HEK293T (cell line): ENCODE measurements at places on chromosomes 2 and 18.

DNA sequence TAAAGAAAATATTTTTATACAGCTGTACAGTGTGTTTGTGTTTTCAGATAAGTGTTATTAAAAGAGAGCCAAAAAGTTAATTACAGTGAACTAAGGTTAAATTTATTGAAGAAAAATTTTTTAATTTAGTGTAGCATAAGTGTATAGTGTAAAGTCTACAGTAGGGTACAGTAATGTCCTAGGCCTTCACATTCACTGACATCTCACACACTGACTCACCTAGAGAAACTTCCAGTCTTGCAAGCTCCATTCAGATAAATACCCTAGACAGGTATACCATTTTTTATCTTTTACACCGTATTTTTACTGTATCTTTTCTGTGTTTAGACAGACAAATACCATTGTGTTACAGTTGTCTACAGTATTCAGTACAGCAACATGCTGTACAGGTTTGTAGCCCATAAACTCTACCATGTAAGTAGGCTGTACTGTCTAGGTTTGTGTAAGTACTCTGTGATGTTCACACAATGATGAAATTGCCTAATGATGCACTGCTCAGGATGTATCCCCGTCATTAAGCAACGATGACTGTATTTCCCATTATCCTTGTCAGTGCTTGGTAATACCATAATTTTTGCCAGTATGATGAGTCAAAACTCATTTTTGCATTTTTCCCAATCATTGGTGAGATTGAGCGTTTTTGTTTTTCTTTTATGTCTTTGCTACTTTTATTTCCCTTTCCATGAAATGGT, 48.2 kb upstream of the B3GNT2 start:
- DNase-seq, result no peak

- no peak for DNase-seq
Measured at GRCh38 chr2:113376253-113376912, 61.1 kb upstream of the ZNG1B start.

DNA sequence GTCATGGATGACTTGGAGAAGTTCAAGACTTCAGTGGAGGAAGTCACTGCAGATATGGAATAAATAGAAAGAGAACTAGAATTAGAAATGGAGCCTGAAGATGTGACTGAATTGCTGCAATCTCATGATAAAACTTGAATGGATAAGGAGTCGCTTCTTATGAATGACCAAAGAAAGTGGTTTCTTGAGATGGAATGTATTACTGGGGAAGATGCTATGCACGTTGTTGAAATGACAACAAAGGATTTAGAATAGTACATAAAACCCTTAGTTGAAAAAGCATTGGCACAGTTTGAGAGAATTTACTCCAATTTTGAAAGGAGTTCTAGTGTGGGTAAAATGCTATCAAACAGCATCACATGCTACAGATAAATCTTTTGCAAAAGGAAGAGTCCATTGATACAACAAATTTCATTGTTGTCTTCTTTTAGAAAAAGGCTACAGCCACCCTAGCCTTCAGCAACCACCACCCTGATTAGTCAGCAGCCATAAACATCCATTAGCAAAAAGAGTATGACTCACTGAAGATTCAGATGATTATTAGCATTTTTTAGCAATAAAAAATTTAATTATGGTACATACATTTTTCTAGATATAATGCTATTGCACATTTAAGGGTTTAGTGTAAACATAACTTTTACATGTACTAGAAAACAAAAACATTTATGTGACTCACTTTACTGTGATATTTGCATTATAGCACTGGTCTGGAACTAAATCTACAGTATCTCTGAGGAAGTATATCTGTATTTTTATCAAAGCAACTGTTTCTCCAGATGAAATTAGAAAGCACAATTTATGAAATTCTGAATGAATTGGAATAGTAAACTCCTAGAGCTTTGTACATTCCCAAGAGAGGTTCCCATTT, 110.5 kb upstream of the TACR1 start:
- DNase-seq, result no peak

DNA sequence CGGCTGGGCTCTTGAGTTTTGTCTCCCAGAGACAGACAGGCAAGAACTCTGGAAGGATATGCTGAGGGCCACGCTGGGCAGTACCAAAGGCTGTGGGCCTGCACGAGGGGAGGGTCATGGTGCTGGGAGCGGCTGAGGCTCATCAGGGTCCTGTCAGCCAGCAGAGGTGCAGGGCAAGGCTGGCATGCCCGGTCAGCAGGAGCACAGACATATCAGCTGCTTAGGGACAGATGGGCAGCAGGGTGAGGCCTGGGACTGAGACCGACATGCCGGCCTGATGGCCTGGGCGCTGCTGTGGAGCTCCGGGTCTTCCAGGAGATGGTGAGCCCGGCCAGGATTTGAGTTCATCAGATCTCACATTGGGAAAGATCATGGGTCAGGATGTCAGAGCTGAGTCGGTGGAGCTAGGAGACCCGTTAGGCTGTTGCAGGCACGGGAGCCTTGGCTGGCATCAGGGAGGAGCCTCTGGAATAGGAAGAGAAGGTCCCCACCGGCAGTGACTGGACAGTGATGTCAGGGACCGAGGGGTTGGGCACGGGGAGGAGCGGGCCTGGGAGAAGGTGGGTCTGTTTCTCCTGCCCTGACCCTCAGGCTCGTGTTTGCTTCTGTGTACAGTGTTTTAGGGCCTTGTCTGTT, 18.8 kb downstream of the CNDP2 start:
- no peak for DNase-seq
